ENCODE measurements at places on chromosomes 12 and 14.

GRCh38 chr14:35480119-35480769 lies 53.7 kb upstream of the INSM2 start:
- DNase-seq: no peak

DNA sequence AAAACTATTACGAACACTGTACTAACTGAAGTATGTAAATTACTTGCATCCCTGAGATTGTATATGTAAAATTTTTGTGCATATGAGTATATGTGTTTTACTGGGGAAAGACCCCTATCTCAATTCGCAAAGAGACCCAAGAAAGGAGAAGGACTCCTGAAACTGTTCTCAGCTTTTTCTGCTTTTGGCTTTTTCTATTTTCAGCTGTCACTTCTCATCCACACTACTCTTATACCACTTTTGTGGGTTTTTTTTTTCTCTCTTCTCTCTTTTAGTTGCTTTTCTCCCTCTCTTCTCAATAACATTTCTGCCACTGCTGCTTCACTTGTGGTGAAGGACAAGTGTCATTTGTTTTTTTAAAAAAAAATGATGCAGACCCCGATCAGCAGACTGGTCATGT lies 39.8 kb downstream of the NIN start:
- no peak for DNase-seq

GRCh38 chr14:78902010-78902623 lies 731.9 kb downstream of the NRXN3 start:
- DNase-seq: no peak

DNA sequence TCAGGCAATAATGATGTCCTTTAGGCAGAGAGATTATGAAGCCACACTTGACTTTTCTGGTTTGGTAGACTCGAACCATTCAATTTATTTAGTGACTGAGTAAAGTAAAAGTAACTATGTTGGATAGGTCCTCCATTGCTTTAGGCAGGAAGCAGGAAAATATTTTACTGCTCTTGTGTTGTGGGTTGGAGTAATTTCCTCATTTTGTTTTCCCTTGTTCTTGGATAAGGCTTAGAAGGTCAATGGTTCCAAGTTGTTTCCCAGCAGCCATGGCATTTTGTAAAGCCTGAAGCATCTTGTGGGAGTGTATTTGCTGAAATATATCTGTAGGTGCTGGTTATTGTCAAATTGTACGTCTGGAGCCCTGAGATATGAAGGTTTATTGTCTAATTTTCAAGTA lies 161.2 kb upstream of the SLC38A2 start:
- DNase-seq: no peak

- no peak for DNase-seq
Observed at GRCh38 chr14:78705989-78706388, 535.8 kb downstream of the NRXN3 start.

GRCh38 chr12:48824112-48824511 lies 5.8 kb downstream of the CACNB3 start:
- DNase-seq: no peak

GRCh38 chr14:21343035-21343794 lies 40.6 kb downstream of the SUPT16H start:
- no peak for DNase-seq

DNA sequence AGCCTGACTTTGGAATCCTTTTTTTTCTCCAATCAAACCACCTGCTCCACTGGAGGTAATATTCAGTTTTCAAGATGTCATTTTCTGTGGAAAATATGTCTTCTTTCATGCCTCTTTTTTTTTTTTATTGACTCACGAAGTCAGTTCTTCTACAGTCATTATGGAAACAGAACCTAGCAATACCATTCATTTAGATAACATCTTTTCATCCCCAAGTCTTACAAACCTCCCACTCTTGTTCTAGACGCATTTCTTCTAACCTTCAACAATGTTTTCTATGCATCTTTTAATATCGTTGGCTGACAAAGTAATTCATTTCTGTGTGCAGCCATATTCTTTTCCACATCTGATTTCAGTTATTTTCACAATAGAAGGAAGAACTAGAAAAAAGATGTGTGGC lies 474.3 kb upstream of the CCDC196 start:
- no peak for DNase-seq

All from NK-92 treated with Interleukin-12 subunit alpha and Interleukin-12 subunit beta, amount 100 ng/mL, for 24 hours (cell line).